ENCODE measurements at places on chromosomes 6 and 20. TPM values are rescaled to one million over a fixed set of nuclear protein-coding genes. Genes with fewer than 3 reads are reported as not detected.

GRCh38 chr20:43316271-43316670 is 126.6 kb upstream of the PTPRT start:
- no peak for DNase-seq

IL17F gene
- not detected for total RNA-seq

DNA sequence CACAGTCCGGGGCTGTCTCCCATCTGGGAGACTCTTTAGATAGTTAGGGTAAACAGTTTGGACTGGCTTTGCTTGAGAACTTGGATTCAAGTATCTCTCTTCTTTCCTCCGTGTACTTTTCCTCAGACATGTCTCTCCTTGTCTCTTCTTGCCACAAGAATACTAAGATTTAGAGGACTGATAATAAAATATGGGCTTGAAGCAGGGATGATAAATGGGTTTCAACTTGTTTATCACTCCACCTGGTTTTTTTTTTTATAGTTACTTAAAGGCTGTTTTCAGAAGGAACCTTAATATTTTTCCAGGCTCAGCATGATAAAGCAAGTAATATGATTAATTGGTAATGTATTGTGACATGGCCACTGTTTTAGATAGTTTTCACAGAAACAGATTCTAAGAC is 40.9 kb upstream of the KIF13A start:
- DNase-seq: no peak

GRCh38 chr6:28393912-28394662 is 5.5 kb downstream of the ZSCAN12 start:
- no peak for DNase-seq

DNA sequence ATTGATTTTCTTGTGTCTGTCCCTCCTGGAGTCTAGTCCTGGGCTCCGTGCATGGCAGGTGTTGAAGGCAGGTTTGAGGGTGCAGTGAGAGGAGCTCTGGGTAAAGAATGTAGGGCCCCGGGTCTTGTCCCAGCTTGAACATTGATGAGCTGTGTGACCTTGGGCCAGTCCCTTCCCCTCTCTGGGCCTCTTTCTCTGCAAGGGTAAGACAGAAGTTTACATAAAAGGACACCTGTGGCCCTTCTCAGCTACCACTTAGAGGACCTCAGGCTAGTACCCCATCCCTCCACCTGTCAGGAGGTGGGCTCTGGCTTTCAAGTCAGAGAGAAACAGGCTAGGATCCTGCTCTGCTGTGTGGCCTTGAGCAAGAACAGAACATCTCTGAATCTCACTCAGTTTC is 55.3 kb upstream of the CTNNBL1 start:
- DNase-seq: no peak

DNA sequence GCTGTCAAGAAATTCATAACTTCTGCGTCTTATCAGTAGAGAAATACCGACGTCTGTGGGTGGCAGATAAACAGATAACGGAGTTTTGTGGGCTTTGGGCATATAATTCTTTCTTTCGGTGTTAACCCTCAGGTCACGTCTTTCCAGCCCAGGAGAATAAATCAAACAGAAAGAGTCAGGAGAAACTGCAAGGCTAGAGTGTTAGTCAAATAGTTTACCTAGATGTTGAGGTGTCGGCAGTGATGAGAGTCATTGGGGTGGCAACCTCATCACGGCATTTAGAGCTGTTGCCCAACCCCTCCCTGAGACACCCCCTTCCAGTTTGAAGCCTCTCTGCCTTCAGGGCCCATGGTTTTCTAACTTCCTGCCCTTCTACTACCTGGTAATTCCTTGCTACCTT is 49.5 kb downstream of the ADTRP start:
- no peak for DNase-seq

DNA sequence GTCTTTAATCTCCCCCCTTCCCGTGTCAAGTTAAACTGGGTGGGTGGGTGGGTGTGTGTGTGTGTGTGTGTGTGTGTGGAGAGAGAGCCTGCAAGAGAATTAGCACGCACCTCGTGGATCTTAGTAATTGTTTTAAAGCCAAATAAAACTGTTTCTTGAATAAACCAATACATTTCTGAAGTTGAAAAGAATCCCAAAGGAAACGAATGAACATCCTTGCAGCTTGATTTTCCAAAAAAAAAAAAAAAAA is 381 bp upstream of the BICRAL start:
- no peak for DNase-seq

GRCh38 chr6:109059571-109060021 is 35.0 kb downstream of the SESN1 start:
- no peak for DNase-seq

GPR63 gene
- 0.15 TPM for total RNA-seq

GRCh38 chr6:106103728-106104109 is 17.6 kb downstream of the PRDM1 start:
- DNase-seq: no peak

GRCh38 chr6:109445382-109445781 is 4.9 kb downstream of the SMPD2 start:
- DNase-seq: no peak

- DNase-seq: no peak
Measured at GRCh38 chr6:38355519-38355918, 284.2 kb downstream of the BTBD9 start.

- DNase-seq: no peak
Measured at GRCh38 chr6:53611342-53611741, 54.2 kb downstream of the KLHL31 start.
